ENCODE measurements at places on chromosomes 16 and 17.

GRCh38 chr16:84042879-84043485 lies 387 bp upstream of the SLC38A8 start:
- no peaks in the 10 kb centered on the region for H3K36me3 ChIP-seq
- no peaks in the 10 kb centered on the region for H3K4me1 ChIP-seq
- no peak for DNase-seq
- H3K27me3 ChIP-seq: peaks cover 37% of the 10 kb centered on the region
- no peak overlapping the region for H3K27ac ChIP-seq

GRCh38 chr16:69555437-69555836 lies 10.3 kb upstream of the NFAT5 start:
- no peak overlapping the region for H3K27ac ChIP-seq
- H3K36me3 ChIP-seq: no peaks in the 10 kb centered on the region
- no peak overlapping the region for H3K4me3 ChIP-seq
- no peaks in the 10 kb centered on the region for H3K4me1 ChIP-seq
- DNase-seq: no peak
- H3K27me3 ChIP-seq: no peaks in the 10 kb centered on the region

DNA sequence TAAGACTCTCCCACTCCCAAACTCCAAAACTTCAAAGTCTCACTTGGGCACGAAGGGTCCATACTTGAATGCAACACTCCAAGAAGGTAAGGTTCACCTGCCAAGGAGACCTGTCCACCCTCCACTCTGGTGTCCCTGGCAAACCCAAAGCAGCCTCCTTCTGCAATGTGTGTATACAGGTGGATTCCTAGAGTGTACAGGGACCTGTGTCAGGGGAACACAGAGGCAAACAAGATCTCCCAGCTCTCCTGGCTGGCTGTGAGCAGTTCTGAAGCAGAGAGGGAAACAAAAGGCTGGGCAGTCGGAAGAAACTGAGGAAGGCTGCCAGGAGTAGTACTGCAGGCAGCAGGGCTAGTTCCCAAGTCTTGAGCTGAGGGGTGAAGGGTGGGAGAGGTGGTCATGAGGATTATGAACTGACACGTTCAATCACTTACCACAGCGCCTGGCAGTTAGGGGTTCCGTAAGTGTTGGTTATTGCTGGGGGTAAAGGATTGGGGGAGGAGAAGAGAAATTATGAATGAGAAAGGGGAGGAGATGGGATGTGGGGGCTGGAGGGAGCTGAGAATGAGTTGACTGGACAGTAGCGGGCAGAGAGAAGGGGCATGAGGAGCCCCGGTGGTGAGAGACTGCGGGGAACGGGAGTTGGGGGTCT lies 795 bp downstream of the KCTD13 start:
- H3K27me3 ChIP-seq: no peaks in the 10 kb centered on the region
- DNase-seq: no peak

- peak overlapping the region; percentile 63 for H3K4me3 ChIP-seq
- H3K4me1 ChIP-seq: peaks cover 57% of the 10 kb centered on the region
- H3K27me3 ChIP-seq: no peaks in the 10 kb centered on the region
- peaks cover 3% of the 10 kb centered on the region for H3K36me3 ChIP-seq
- peak overlapping the region; percentile 85 for H3K27ac ChIP-seq
Measured at GRCh38 chr16:57801809-57802340, 416 bp downstream of the KIFC3 start.

GRCh38 chr17:15502369-15503112 lies 35.1 kb upstream of the CDRT4 start:
- H3K36me3 ChIP-seq: no peaks in the 10 kb centered on the region
- H3K4me1 ChIP-seq: no peaks in the 10 kb centered on the region
- H3K27me3 ChIP-seq: no peaks in the 10 kb centered on the region
- DNase-seq: peak; percentile 53
- no peak overlapping the region for H3K4me3 ChIP-seq

- no peak overlapping the region for H3K4me3 ChIP-seq
- H3K36me3 ChIP-seq: no peaks in the 10 kb centered on the region
- no peaks in the 10 kb centered on the region for H3K4me1 ChIP-seq
- no peak overlapping the region for H3K27ac ChIP-seq
- H3K27me3 ChIP-seq: peaks cover 59% of the 10 kb centered on the region
Measured at GRCh38 chr17:10623737-10624338, 33.3 kb downstream of the MYH3 start.

- DNase-seq: peak; percentile 90
- H3K27ac ChIP-seq: peak overlapping the region; percentile 55
- no peaks in the 10 kb centered on the region for H3K36me3 ChIP-seq
- no peaks in the 10 kb centered on the region for H3K27me3 ChIP-seq
- H3K4me3 ChIP-seq: no peak overlapping the region
Measured at GRCh38 chr16:25109643-25110042, 1.9 kb upstream of the LCMT1 start.

DNA sequence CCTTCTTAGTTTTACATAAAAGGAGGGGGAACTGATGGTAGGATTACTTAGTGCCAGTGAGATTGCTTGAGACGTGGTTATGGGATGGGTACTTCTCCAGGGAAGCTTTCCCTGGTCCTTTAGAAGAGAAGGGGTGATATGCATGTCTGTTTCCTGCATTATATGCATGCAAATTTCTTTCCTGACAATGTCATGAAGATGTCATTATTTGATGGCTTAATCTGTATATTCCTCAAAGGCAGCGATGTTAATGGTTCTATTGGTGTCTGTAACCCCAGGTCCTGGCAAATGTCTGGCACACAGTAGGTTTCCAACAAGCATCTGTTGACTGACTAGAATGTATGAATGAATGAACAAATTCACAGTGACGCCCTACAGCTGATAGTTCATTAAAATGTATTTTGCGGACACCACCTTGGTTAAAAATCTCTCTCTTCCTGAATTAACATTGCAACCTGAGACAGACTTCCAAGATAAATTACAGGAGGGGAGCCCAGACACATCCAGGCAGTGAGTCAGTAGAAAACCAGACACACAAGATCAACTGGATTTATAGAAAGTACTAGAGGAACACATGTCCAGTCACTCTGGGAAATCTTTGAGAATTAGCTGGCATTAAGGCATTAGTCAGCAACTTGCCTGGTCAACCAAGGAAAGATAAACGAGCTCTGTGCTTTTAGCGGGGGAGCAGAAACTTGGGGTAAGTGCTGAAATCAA lies 293.4 kb downstream of the XYLT1 start:
- DNase-seq: no peak
- no peak overlapping the region for H3K4me3 ChIP-seq
- no peaks in the 10 kb centered on the region for H3K27me3 ChIP-seq
- no peaks in the 10 kb centered on the region for H3K36me3 ChIP-seq
